ENCODE measurements at places on chromosomes 5 and 9.

DNA sequence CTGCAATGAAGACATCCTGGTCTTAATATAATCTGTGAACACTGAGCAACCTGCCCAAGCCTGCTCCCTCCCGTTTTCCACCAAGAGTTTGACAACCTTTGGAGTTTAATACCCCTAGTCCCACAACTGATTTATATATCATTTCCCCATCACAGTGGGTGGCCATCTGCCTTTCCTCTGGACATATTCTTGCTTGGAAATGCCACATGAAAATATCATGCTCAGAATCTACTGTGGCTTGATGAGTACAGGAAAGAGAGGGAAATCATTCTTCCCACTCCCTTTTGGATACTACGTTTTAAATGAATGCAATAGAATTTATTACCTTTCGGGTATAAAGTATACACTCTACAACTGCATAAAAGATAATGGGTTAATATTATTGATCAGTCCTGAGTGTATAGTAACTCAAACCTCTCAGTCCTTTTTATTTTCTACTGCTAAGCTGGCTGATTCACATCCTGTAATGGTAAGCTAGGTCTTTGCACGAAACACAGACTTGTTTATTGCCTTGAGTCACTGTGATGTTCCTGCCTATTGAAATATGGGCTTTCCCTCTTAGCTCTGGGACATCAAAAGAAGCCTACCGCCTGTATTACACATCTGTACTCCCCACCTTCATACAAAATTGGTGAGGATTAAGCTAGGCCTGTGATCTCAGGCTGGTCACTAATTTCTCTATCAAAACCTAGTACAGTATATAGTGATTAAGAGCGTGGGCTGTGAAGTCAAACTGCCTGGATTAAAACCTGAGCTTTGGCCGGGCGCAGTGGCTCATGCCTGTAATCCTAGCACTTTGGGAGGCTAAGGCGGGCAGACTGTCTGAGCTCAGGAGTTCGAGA is 67.6 kb upstream of the NR5A1 start:
- peak; percentile 45 for DNase-seq

- no peak for DNase-seq
Observed at GRCh38 chr5:172791726-172792445, 20.9 kb upstream of the DUSP1 start.

DNA sequence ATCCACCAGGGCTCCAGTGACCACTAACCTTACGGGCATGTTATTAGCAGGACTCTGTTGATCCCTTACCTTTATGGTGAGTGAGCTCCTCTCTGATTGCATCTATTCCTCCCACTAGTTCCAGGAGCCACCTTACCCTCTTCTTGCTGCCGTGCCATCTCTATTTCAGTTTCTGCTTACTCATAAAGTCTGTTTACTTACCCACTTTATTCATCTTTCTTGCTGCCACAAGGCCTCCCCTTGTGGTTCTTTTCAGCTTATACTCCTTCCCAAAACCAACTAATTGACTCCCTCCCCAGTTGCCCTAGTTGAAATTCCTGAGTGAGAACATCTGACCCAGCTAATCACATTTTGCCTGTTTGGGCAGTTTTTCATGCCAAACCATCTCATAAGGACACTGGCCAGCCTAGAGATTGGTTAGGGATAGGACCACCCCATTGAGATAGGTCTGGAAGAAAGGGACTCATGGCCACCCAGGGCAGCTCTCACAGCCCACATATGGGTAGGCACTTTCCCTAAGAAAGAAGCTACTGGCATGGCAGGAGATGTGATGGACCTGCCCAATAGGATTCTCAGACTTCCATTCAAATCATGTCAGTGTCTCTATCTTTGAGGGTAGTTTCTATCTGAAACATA is 412.7 kb downstream of the EFNA5 start:
- no peak for DNase-seq

DNA sequence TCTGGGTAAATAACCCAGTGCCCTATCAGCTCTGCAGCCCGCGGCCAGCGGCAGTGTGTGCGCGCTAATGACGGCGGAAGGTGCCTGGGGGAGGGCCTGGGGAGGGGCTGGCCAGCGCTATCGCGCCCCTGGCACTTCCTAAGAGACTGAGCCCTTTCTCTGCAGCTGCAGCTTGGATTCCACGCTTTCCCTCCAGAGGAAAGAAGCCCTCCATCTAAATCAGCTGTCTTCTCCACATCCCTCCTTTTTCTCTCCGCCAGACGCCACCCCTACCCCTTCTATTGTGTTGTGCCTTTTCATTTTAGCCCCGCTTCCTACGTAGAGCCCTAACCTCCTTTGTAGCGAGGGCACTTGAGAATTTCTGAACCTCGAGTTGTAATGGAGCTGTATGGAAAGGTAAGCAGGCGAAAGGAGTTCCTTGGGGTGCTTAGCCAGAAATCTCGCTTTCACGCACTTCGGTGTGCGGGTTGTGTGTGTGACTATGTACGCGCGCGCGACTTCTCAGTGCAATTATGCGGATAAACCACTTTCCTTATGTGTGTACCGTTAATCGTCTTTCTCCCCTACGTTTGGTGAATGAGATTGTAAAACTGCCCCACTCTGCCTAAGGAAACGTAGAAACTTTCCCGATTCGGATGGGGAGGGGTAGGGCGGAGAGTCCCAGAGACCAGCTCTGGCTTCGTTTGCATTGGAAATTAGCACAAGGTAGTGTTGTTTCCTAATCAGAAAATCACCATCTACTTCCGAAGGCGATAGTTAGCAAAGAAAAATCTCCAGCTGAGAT is 664 bp upstream of the RAB3C start:
- DNase-seq, result no peak

DNA sequence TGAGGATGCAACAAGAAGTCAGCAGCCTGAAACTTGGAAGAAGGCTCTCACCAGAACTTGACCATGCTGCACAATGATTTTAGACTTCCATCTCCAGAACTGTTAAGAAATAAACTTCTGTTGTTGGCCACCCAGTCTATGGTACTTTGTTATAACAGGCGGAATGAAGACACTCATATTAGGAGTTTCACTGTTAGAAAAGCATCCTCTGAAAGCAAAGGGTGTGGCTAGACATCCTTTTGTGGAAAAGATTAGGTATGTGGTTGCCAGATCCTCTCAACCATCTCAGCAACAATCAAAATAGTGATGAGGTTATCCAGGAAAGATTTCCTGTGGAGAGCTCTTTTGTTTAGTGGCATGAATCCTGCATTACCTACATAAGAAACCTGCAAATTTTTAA is 20.7 kb downstream of the ITGA2 start:
- DNase-seq, result no peak

GRCh38 chr9:132241840-132242620 is 80.2 kb downstream of the NTNG2 start:
- DNase-seq, result peak; percentile 72

DNA sequence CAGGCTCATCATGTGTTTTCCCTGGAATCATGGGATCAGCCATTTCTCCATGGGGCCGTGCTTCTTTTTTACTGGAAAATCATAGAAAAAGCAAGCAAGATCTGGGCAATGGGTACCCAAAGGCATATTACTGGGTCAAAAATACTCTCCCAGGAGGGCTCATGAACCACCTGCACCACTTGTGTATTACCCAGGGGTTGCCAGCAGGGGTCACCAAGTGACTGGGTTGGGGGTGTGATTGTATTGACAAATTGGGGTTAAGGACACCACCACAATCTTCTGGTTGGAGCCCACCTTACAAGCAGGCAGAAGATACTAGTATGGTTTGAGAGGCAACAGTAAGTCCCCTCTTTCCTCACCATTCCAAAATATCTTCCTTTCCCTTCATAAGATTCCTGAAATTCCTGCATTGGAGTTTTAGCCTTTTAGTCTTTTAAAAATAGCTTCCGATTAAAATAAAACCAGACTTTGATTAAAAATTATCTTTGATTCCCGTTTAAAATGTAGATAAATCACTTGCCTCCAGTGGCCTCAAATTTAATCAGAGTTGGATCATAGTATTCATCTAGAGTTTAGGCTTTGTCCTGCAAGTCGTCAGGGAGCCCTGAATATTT is 603.3 kb downstream of the KIF4B start:
- peak; percentile 39 for DNase-seq

DNA sequence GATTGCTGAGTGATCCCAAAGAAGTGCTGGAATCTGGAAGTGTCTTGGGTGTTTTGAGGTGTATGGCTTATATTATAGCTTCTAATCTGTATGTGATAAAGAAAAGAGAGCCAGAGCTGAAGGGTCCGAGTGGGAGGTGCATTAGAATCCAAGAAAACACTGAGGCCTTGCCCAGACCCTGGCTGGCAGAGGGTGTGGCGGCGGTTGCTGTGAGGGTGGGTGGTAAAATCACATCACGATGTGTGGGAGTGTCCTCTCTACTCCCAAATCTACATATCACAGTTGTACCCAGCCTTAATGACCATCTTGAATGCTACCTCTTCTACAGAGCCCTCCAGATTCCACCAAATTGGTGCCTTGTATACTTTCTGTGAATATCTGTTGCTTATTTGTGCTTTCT is 28.9 kb downstream of the ACTBL2 start:
- no peak for DNase-seq

DNA sequence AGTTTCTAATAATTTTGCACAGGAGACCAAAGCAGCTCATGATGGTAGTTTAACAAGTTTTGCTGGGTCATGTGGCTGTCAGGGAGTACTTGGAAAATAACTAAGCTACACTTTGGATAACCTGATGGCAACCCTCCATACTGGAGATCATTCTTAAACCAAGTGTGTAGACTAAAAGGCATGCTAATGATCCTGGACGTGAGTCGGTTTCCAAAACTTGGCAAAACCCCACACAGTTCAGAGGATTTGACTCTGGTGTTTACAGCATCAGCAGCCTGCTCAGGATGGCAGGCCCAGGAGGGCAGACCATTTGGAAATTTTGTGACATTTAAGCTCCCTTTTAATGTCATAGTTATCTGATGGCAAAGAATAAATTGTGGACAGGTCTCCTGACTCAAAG is 196.5 kb upstream of the EFNA5 start:
- DNase-seq, result no peak

DNA sequence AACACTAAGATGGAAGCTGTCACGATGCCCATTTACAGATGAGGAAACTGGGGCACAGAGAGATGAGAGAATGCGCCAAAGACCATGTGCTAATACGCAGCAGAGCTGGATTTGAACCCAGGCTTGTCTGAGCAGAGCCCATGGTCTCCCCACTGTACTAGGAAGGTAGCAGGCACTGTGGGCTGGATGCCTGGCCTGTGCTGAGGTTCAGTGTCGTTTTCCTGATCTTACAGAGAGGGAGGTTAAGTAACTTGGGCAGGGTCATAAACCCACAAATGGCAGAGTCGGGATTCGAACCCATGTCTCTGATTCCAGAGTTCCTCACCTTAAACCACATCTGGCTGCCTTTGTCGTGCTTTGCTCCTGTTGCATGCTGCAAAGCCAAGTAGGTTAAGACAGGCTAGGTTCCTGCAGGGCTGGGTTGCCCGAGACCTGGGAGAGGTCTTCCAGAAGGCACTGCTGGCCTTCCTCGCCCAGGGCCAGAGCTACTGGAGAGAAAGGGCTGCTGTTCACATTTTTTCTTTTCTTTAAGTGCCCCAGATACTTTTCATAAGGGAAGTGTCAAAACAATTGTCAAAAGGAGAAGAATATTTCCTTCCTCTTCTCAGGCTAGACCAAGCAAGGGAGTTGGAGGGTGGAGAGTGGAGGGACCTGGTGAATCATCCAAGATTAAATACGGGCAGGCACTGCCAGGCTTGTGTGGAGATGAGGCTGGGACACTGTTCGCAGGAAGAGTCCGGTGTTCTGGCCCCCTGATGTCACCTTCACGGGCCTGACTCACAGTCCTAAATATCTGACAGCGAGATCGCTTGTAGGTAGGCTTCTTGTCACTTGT is 3.2 kb downstream of the NEK6 start:
- DNase-seq, result peak; percentile 76

GRCh38 chr5:134935711-134936602 is 31.0 kb downstream of the PCBD2 start:
- no peak for DNase-seq

DNA sequence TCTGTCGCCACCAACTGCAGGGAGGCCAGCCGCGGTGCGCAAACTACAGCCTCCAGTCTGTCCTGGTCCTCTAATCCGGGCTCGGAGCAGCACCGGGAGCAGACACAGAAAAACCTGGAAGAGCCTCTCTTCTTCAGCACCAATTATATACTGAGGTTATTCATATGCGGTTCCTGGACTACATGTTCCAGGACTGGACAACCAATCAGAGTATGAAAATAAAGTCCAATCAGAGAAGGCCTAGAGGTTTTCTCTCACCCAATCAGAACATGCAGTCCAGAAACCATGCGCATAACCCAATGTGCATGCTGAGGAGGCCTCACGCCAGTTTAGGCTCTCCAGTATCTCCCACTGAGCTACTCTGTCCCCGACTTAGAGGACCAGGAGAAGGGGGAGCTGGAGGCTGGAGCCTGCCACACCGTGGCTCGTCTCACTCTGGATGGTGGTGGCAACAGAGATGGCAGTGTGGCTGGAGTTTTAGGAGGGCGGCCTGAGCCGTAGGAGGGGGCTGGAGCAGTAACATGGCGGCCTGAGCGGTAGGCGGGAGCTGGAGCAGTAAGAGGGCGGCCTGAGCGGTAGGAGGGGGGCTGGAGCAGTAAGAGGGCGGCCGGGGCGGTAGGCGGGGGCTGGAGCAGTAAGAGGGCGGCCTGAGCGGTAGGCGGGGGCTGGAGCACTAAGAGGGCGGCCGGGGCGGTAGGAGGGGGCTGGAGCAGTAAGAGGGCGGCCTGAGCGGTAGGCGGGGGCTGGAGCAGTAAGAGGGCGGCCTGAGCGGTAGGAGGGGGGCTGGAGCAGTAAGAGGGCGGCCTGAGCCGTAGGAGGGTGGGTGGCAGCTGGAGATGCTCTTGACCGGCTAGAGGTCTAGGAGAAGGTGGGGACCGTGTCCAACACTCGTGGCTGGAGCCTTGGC is 20.4 kb upstream of the TRIM52 start:
- no peak for DNase-seq

DNA sequence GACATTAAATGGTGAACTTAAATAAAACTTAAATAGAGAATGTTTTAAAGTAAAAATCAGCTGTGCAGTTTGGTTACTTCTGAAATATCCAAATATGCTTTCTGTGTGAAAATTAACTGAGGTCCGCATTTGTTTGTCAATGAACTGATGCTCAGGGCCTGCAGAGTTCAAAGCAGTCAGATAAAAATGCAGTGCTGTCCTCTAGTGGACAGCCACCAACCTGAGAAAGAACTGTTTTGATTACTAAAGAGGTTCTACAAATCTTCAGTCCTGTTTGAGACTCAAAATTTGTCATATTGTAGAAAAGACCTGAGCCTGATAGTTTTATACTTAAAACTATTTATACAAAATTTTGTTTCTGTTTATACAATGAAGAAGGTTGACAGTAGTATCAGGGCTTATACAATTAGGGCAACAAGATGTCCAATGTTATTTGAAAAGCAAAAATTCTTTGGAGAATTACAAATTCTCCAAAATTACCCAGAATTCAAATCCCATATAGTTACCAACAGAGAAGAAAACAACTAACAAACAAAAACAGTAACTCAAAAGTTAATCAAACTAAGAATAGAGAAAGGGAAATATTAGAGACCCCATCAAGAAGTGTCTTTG is 232.3 kb upstream of the TBCA start:
- peak; percentile 31 for DNase-seq

DNA sequence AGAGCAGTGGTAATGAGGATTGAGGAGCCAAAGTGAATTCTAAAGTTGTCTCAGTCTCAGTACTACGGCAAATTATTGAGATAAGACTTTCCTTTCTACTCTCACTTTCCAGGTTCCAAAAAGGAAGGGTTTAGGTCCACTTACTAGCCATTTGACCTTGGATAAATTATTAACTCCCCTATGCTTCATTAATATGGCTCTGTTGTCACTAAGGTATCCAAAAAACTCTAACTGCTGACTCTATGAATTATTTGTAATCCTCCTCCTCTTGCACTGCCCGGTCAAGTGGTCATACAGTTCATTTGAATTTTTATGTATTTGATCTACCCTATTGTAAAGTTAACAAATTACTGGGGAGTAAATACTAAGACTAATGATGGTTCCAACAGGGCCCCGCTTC is 17.7 kb upstream of the UGCG start:
- DNase-seq, result no peak

- no peak for DNase-seq
Observed at GRCh38 chr5:172107571-172107970, 80.5 kb downstream of the STK10 start.
